ENCODE measurements at places on chromosomes 7 and 10.

DNA sequence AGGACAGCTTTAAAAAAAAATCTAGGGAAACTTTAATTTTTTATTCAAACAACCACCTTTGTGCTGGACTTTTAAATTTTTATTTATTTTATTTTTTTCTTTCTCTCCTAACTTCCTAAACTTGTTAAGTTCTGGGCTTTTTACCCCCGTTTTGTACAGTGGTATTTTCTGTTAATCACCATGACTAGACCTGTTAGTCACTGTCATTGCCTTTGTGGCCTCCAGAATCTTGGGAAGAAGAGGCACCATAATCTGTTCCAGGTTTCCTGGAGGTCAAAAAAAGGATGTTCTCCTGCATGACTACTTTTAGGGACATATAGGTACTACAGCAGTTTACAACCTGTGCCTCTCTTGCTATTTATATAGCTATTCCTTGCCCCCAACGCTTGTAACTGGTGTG lies 31.1 kb upstream of the DDX50 start:
- no peaks in the 10 kb centered on the region for H3K36me3 ChIP-seq
- H3K27me3 ChIP-seq, result no peaks in the 10 kb centered on the region
- no peak for DNase-seq
- no peaks in the 10 kb centered on the region for H3K4me1 ChIP-seq

- H3K27me3 ChIP-seq, result no peaks in the 10 kb centered on the region
- H3K36me3 ChIP-seq, result no peaks in the 10 kb centered on the region
- no peak overlapping the region for H3K4me3 ChIP-seq
- no peak overlapping the region for H3K27ac ChIP-seq
- no peak for DNase-seq
Measured at GRCh38 chr10:110540031-110540430, 27.5 kb upstream of the SMC3 start.

DNA sequence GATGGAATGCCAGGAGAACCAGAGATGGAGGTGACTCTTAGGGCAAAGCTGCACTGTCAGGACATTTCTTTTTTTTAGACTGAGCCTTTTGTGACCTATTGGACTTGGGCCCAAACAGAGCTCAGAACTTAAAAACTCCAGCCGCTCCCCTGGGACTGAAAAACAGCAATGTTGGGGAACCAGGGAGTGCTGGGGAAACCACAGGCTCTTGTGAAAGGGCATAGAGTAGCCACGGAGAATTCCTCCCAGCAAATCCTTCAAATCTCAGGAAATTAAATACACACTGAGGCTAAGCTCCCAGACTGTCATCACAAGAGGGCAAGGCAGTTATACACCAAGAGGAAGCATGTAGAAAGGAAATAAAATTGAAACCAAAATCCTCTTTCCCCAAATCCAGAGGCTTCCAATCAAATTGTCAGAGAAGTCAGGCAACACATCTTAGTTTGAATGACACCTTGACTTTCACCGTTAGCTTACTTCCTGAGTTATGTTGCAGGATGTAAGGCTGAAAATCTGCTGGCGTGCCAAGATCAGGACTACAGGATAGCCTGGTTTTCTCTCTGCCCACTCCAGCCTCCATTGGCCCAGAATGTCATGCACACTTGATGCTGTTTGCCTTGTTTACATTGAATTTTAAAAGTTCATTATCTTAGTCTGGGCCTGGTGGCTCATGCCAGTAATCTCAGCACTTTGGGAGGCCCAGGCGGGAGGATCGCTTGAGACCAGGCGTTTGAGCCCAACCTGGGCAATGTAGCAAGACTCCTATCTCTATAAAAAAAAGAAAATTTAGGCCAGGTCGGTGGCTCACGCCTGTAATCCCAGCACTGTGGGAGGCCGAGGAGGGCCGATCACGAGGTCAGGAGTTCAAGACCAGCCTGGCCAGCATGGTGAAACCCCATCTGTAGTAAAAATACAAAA lies 2.6 kb upstream of the RFC2 start:
- H3K36me3 ChIP-seq, result no peaks in the 10 kb centered on the region
- peaks cover 6% of the 10 kb centered on the region for H3K4me1 ChIP-seq
- H3K27me3 ChIP-seq, result no peaks in the 10 kb centered on the region
- DNase-seq, result no peak

GRCh38 chr10:47454008-47454779 lies 29.7 kb downstream of the ANXA8 start:
- no peaks in the 10 kb centered on the region for H3K27me3 ChIP-seq
- H3K36me3 ChIP-seq, result no peaks in the 10 kb centered on the region

- no peak for DNase-seq
- H3K27me3 ChIP-seq, result no peaks in the 10 kb centered on the region
- H3K4me3 ChIP-seq, result no peak overlapping the region
- H3K36me3 ChIP-seq, result no peaks in the 10 kb centered on the region
- no peaks in the 10 kb centered on the region for H3K4me1 ChIP-seq
Measured at GRCh38 chr10:19801369-19801768, 14.9 kb upstream of the PLXDC2 start.
